GM19239 (cell line): ENCODE measurements at places on chromosomes 16 and 17.

DNA sequence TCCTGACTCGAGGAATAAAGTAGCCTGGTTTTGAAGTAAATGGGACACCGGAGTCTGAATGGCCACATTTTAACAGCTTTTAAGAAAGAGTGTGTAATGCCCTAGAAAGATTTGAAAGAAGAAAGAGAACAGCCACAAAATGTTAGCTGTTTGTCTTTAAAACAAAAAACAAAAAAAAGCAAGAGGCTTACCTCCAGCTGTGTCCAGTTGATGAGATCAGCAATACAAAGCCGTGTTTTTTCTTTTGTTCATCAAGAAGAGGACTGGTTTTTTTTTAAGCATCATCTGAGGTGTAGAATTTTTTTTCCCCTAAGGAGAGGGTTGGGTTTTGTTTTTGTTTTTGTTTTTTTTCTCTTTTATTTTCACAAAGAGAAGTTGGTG is 58.8 kb downstream of the NKD1 start:
- DNase-seq: no peak

- DNase-seq: no peak
These were observed 35.7 kb upstream of the C16orf78 start for GRCh38 chr16:49337814-49338350.

- DNase-seq: no peak
These were observed 39.0 kb upstream of the TEKT3 start for GRCh38 chr17:15380446-15380845.

DNA sequence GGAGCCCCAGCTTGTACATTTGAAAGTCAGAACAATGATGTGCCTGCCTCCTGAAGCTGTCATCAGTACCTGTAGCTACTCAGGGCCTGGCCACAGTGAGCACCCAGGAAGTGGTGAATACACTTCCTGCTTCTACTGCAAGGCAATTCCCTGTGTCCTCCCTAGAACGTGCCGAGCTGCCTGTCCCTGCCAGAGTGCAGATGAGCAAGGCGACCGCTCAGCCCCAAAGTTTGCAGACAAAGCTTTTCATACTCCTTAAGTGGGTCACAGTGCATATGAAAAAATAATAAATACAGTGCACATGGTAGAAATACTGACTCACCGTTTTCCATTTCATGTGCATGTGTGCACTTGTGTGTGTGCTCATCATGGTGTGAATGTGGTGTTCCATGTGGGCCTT is 77.3 kb downstream of the MPRIP start:
- DNase-seq: peak; percentile 42

- no peak for DNase-seq
These were observed 899.0 kb downstream of the KCNJ2 start for GRCh38 chr17:71068408-71068750.

DNA sequence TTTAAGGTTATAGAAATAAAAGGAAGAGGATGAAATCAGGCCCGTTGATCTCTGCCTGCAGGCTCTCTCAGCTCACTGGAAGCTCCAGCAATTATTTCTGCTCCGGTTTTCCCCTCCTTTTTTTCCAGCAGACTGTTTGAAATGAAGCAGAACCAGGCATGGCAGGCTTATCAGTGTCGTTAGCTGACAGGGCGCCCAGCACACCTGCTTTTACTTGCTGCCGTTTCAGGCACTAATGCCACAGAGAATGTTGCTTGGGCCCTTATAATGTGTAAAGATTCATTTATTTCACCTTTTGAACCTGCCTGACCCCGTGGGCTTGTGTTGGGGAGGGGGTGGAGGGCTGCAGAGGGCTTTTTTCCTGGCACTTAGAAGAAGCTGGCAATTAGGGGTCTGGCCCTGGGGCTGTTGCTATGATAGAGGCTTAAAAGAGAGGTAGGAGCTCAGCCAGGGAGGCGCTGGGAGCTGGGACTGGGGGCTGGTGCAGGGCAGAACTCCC is 108.1 kb downstream of the IRX3 start:
- no peak for DNase-seq

GRCh38 chr17:65456368-65457151 is 104.9 kb downstream of the AXIN2 start:
- no peak for DNase-seq

DNA sequence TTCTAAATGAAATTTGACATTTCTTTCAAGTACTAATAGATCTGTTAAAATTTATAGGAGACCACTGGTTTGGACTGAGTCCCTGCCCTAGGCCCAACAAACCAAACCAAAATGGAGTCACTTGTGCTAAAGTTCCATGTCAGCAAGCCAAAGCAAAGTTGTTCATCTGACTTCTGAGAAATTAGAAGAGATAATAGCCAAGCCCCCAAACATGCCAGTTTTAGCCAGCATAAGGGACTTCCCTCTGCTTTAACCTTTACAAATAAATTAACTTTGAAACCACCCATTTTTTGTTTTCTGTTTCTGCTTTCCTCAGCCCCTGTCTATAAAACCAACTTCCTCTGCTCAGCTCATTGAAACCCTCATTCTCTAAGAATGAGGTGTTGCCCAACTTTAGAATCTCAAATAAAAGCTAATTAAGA is 18.9 kb downstream of the CDR2 start:
- no peak for DNase-seq

GRCh38 chr17:82910041-82910481 is 70.2 kb upstream of the ZNF750 start:
- no peak for DNase-seq

DNA sequence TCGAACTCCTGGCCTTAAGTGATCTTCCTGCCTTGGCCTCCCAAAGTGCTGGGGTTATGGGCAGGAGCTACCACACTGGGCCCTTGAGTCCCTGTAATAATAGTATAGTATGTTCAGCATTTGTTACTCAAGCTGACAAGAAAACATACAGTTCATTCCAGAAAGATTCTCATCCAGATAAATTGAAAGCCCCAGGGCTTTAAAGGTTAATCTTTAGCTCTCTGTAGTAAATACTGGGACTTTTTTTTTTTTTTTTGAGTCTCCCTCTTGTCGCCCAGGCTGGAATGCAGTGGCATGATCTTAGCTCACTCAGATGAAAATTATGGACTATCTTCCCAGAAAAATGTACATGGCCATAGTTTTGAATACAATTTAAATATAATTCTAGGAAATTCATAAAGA is 11.0 kb downstream of the BRCA1 start:
- DNase-seq: no peak

DNA sequence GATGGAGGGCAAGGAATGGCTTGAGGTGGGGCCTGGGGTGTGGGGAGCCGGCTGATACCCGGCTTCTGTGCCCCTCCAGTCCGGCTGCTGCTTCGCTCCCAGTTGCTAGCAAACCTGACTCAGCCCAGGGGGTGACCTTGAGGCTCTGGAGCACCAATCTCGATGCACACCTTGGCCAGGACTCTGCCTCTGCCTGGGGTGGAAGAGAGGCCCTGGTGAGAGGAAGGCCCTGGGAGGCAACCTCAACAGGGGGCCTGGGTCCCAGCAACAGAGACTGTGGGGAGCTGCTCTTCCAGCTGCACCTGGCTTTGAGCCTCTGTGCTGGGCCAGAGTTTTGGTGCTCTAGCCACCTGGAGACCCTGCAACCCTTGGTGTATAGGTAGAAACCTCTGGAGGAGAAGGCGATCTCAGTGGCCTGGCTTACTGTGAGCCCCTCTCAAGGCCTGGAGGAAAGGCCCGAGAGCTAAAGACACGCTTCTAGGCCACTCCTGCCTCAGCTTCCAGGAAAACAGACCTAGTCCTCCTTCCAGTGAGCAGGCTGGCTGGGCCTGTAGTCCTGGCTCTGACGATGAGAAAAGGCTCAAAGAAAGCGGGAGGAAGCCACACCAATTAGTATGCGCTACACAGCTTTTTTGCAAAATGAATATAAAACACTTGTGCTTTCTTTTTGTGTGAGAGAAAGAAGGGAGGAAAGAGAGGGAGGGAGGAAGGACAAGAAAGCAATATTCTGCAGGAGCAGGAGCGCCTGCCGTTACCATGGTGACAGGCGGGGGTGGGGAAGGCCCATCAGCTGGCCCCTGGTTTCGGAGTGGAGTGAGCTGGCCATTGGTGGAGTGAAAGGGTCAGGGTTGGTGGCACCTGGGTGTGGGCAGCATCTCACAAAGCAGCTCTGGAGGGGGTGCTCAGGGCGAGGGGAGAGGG is 51.0 kb downstream of the VAC14 start:
- no peak for DNase-seq

GRCh38 chr16:10694306-10694705 is 424 bp downstream of the TEKT5 start:
- no peak for DNase-seq

DNA sequence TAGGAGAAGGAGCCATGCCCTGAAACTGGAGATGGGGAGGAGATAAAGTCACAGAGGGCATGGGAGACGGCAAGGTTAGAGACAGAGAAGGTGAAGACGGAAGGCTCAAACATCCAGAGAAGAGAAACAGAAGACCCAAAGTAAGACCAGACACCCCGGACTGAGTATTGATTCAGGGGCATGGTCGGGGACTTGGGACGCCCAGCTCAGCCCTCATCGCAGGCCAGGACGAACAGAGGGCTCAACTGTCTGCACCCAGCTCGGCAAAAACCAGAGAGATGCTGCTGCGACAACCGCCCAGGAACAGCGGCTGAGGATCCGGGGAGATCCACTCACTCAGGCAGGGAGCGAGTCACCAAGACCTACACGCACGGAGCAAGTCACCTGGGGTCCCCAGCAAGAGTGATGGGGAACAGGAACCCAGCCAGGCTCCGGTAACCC is 999 bp downstream of the XYLT1 start:
- DNase-seq: peak; percentile 40

DNA sequence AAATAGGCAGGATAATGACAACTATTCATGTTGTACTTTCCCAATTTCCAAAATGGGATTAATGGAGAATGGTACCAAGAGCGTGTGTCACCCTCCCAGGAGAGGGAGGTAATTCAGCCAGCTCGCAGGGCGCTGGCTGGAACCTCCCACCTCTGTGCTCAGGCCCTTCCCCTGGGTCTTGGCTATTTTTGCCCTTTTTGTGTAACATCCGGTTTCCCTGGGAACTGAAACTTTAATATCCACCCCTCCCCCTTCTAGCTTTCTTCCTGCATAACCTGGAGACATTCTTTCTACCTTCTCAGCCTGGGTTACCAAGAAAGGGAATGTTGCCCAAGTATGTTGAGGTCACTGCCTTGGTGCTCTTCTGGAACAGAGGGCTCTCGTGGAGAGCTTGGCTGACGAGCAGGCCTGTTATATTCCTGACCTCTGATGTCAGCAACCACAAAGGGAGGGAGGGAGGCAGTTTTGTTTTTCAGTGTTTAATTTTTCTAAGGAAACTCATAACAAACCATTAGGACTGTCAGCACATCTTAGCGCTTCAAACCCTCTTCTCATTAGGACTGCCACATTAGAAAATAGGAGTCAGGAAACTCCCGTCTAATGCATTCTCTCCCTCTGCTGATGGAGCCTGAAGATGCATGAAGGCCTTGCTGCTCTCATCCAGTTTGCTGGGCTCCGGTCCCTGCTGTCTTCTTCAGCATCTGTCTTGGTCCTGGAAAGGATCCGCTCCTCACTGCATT is 25.6 kb downstream of the ITGB3 start:
- peak; percentile 65 for DNase-seq

GRCh38 chr17:51666971-51667705 is 406.8 kb downstream of the UTP18 start:
- no peak for DNase-seq

DNA sequence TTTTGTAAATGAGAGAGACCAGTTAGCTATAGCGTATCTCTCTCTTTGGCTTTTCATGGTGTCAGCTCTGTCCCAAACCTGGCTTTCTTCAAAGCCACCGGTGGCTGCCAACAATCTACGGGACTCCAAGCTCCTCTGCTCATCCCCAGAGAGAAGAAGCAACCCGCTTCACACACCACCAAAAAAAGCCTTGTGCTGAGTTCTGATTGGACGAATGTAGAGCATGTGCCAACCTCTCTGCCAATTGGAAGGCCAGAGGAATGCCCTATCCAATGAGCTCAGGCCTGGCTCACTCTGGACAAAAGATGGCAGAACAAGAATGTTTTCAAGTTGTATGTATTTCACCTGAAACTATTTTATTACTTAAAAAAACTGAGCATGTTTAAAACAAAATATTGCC is 202.4 kb downstream of the C16orf95 start:
- no peak for DNase-seq

GRCh38 chr16:71722801-71723536 is 1.5 kb downstream of the PHLPP2 start:
- DNase-seq: peak; percentile 52

DNA sequence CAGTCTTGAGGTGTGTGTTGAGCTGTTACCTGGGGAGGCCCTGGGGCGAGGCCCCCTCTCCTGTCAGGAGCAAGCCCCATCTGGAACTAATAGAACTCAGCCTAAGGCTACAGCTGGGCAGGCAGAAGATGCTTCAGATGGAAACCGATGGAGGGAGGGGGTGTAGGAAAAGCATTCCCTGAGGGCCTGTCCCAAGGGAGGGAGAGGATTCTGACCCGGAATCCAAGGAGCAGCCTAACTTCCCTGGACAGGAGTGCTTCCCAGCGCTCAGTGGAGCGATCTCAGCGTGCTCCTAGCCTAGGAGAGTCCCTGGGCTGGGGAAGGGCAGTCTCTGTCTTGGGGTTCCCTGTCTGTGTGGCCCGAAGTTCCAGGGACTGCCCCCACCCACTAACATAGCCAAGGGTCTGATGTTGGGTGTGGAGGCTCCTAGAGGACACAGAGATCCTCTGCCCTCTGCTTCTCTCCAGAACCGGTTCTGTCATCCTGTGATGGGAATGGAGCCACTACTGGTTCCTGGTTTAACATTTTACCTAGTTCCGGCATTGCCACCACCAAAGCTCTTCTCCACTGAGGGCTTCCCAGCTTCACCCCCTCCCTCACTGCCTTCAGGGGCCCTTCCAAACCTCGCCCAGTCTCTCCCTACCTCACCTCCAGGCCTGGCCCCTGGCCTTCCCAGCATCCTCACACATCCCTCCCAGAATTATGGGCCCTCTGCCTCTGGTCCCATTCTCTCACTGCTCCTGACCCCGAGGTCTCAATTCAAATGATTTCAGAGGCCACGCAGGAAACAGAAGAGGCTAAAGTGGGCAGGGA is 58.7 kb downstream of the RTN4RL1 start:
- DNase-seq: no peak

GRCh38 chr17:3892095-3892998 is 506 bp downstream of the CAMKK1 start:
- DNase-seq: peak; percentile 67

DNA sequence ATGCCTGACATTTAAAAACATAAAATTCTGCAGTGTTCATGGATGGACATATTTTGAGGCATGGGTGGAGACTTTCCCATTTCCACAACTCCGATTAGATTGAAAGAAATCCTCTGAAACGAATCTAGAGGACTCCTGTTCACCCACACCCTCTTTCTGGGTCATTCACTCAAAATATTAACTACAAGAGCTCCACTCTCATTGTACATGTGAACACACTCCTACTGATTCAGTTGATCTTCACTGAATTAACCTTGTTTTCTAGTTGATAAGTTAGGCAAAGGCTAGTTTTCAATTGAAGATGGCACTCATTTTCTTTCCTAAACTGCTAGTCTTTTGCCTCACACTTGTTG is 44.1 kb downstream of the GRB7 start:
- no peak for DNase-seq

DNA sequence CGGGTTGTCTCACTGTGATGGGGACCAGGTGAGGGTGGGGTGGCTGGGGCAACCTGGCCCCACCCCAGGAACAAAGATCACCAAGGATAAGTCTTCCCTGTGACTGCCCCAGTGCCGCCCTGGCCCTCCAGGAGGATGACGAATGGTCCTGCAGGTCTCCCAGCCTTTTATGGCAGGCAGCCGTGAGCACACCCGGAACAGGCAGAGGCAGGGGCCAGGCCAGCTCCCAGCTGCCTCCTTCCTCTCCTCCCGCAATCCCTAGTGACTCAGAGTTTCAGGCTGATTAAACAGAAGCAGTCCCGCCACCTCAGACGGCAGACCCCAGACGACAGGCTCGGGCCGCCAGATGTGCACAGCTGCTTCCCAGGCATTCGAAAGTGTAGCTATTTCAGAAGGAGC is 13.3 kb downstream of the JUP start:
- no peak for DNase-seq

GRCh38 chr17:50865060-50865867 is 890 bp downstream of the TOB1 start:
- DNase-seq: no peak
